ENCODE measurements at places on chromosomes 7 and 10. TPM values are rescaled to one million over a fixed set of nuclear protein-coding genes. Genes with fewer than 3 reads are reported as not detected.

DNA sequence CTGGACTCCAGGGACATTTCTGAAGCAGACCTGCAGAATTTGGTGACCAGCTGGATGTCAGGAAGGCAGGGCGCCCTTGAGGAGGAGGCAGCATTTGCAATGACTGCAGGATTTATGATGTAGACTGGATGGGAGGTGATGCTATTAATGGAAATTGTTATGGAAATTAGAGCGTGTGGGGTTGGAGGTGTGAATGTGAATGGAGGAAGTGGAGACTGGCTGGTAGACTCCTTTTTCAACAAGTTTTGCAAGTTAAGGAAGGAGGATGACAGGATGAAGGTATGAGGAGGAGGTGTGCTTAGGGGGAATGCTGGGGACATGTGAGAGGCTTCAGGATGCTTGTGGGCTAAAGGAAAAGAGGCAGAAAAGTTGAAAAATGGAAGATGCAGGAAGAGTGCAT, 137.0 kb downstream of the TMEM178B start:
- DNase-seq: no peak

DNA sequence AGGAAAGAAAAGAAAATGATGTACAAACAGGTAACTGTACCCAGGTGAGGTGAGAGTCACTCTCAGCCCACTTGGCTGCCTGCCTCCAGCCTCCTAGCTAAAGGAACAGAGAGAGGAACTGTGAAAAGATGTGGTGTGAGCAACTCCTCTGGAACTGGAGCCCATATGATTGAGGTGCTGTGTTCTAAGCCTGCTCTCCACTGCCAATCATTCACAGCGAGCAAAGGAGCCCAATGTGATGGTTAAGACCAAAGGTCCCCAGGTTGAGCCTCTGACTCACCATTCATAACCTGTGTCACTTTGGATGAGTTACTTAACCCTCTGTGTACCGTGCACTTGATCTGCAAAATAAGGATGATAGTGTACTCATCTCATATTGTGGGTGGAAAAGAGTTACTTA, 868.1 kb upstream of the AUTS2 start:
- DNase-seq: no peak

DNA sequence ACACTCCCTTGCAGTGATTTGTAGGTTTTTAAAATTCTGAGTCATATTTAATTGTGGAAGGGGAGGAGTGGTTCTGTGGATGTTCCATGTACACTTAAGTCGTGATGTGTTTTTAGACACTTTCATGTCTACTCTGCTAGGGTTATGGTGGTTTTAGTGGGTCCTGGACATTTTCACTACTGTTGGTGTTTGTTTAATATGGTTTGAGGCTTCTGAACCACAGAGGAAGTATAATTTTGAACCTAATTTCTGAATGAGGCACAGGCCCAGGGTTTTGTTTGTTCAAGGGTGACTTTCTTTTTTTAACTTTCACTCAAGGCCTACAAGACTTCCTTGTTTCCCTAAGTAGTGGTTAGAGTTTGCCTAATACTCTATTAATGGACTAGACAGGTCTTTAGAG, 13.3 kb downstream of the SLC26A5 start:
- DNase-seq: no peak

LIPF gene
- not detected for total RNA-seq
